Progenitor cell of endocrine pancreas (in vitro differentiated cells): ENCODE measurements at places on chromosomes 12 and 14.

- peaks cover 11% of the 10 kb centered on the region for H3K4me1 ChIP-seq
- no peaks in the 10 kb centered on the region for H3K27me3 ChIP-seq
These were observed 487 bp downstream of the TINF2 start for GRCh38 chr14:24241829-24242443.

DNA sequence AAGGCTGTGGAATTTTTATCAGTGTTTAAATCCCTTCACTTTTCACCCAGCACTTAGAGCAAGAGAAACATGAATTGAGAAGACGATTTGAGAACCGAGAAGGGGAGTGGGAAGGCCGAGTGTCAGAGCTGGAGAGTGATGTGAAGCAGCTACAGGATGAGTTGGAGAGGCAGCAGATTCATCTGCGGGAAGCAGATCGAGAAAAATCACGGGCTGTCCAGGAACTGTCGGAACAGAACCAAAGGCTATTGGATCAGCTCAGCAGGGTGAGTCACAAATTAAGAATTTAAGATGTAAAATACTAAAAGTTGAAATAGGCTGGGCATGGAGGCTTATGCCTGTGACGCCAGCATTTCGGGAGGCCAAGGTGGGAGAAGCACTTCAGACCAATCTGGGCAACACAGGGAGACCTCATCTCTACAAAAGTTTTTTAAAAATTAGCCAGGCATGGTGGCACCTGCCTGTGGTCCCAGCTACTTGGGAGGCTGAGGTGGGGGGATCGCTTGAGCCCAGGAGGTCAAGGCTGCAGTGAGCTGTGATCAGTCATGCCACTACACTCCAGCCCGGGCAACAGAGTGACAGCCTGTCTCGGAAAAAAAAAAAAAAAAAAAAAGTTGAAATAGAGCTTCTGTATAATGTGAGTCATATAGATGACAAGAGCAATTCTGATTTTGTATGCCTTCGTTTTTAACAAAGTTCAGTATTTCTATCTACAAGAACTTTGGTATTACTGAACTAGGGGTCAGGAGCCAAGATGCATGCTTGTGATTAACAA is 9.6 kb downstream of the BICDL1 start:
- no peaks in the 10 kb centered on the region for H3K27me3 ChIP-seq
- no peaks in the 10 kb centered on the region for H3K4me1 ChIP-seq
- peaks cover 3% of the 10 kb centered on the region for H3K36me3 ChIP-seq
- no peak overlapping the region for H3K4me3 ChIP-seq
- no peak for DNase-seq

GRCh38 chr14:57845316-57845715 is 20.6 kb downstream of the SLC35F4 start:
- no peak for DNase-seq
- no peaks in the 10 kb centered on the region for H3K4me1 ChIP-seq
- no peaks in the 10 kb centered on the region for H3K36me3 ChIP-seq
- H3K27ac ChIP-seq, result no peak overlapping the region

DNA sequence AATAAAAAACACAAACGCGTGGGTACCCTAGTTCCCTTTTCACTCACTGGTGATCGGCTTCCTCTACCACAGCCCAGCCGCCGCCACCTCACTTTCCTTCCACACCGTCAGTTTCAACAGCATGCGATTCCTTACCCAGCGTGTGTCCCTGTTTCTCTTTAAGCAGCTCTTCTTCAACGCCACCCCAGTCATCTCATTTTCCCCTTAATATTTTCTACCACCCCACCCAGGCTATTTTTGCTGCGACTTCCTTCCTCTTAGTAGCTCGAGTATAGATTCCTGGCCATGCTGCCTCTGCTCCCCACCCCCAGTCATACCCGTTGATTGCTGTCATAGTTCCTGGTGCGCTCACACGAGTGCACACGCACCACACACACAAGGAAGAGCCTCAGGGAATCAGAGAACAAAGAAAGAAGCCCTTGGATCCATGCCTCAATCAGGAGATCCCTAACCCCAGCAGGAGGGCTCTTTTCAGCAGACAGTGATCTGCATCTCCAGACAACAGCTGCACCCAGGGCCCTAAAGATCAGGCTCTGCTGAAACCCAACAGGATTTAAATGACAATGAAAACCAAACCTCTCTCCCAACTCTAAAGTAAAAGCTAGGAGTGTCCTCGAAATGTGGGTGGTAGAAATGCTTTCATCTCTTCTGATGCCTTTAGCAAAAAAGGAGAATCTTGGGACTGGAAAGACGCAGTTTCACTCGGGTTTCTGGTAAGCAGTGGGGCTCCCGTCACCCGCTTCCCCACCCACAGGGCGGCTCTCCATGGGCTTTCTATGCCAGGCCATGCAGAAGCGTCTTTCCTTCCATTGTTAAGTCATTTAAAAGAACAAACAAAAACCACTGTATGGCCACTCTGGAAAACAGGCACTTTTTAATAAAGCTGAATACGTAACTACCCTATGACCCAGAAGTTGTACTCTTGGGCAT is 23.8 kb downstream of the VPS37B start:
- H3K36me3 ChIP-seq, result peaks cover 13% of the 10 kb centered on the region
- peaks cover 30% of the 10 kb centered on the region for H3K4me1 ChIP-seq
- no peak overlapping the region for H3K4me3 ChIP-seq
